NCI-H1694 (cell line): ENCODE measurements at places on chromosomes 16 and 17.

GRCh38 chr16:55506708-55507107, 2.2 kb upstream of the LPCAT2 start:
- no peak for DNase-seq

DNA sequence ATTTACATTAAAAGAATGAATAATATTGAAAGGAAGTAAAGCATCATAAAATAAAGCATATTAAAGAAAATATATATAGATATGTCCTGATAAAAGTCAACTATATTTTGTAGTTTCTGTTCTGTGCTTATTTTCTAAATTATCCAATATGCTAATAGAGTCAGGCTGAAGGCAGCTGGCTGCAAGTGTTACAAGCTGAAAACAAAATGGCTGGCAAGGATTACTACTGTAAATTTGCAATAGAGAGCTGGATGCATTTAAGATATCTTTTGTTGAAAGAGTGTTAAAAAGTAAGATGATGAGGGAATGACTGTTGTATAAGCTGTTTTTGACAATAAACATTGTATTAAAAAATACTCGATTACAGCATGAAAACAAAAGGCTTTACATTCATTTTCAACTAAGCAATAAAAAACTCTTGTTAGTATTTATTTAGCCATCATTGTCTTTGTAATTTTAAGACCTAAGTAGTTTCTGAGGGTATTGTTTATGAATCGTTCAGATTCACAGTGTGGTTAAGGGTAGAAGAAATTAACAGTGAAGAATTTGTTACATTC, 76.3 kb downstream of the TANC2 start:
- no peak for DNase-seq

GRCh38 chr17:70074956-70075355, at the start of gene KCNJ16:
Gene KCNJ16 (plus strand): TSS chr17:70075225. CDS start chr17:70132088, 56,863 bp downstream.
- no peak for DNase-seq

DNA sequence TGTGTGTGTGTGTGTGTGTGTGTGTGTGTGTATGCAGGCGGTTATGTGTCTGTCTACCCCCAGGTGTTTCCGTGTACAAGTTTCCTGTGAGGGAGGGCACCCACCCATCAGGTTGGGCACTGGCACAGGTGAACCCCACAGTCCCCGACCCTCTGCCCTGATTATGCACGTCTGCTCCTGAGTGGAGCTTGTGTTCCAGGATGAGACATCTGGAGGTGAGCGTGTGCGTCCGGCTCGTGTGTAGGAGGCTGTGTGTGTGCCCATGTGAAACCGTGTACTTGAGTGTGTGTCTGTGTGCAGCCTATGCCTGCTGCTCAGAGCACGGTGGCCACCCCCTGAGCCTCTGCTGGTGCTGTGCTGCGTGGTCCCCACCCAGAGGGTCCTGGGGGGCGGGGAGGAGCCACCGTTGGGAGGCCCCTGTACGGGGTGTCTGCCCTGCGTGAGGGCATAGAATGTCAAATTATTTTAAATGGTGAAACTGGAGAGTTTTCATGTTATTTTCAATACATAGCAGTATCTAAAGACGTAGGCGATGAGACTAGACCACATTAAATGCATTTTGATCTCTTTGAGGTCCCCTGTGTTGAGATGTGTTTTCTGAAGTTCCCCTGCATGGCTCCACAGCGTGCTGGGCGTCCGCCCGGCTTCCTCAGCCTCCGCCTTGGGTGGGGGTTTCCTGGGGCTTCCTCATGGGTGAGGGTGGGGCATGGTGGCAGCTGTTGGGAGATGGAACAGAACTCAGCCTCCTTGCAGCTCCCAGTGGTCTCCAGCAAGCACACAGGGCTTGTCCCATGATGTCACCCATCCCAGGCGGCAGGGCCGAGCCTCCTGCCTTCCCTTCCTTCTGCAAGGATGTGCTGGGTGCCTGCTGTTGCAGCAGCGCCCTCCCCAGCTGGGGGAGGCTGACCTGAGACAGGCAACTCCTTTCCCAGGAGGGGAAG, 43.4 kb downstream of the KCNJ12 start:
- DNase-seq, result no peak

DNA sequence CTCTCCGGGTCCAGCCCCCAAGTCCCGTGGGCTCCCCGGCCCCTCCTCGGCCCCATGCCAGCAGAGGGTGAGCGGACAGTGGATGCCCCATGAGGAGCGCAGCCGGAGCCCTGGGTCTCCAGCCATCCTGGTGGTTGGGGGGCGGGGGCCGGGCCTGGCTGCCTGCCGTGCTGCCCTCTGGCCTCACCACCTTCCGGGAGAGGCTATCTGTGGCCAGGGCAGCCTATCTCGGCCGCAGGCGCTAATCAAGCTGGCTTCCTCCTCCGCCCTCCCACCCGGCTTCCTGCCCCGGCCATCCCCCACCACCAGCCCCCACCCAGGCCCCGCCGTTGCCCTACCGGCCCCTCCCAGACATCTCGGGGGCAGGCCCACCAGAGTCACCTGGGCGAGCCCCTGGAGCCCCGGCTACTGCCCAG, 46.8 kb downstream of the ZFPM1 start:
- no peak for DNase-seq

- DNase-seq, result no peak
These were observed 2.2 kb downstream of the MLYCD start for GRCh38 chr16:83901101-83901500.

DNA sequence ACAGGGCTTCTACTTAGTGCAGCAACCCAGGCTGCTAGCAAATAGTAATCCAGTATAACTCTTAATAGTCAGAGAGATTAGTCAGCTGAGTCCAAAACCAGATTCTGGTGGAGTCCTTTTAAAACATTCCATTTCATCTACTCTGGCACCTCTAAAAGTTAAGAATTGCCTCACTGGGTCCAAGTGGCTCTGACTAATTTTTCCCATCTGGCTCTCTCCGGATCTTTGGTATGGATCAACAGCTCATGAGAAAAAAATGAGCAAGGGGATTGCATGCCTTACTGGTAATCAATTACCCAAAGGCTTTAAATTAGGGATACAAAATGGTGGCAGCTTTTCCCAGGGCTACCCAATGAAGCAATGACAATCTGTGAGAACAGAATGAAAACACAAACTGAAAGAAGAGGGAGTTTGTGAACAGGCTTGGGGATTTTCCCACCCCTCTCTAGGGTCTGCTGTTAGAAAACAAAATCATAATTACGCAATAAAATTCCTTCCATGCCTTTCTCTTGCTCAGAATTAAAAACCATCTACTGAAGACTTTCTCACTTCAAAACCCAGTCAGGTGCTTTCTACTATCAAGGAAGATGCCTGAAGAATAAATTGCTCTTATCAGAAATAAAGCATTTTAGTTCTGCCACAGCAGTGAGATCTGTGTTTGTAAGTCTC, 84.6 kb upstream of the PMFBP1 start:
- no peak for DNase-seq

DNA sequence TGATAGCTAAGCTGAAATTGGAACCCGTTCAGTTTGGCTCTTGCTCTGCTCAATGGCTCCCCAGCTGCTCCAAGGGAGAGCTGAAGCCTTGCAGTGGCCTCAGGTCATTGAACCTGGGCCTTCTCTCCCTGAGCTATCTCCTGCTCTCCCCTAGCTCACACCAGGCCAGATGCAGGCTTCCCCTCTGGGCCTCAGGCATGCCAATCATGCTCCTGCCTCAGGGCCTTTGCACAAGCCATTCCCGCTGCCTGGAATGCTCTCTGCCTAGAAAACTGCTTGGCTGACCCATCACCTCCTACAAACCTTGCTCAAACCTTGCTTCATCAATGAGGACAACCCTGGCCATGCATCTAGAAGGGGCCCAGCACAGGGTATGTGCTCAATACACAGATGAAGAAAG, 16.7 kb upstream of the KRTAP17-1 start:
- no peak for DNase-seq

GRCh38 chr17:56913353-56913866, 439 bp downstream of the TRIM25 start:
- no peak for DNase-seq

- no peak for DNase-seq
These were observed 23.2 kb upstream of the SPNS2 start for GRCh38 chr17:4475463-4475862.

DNA sequence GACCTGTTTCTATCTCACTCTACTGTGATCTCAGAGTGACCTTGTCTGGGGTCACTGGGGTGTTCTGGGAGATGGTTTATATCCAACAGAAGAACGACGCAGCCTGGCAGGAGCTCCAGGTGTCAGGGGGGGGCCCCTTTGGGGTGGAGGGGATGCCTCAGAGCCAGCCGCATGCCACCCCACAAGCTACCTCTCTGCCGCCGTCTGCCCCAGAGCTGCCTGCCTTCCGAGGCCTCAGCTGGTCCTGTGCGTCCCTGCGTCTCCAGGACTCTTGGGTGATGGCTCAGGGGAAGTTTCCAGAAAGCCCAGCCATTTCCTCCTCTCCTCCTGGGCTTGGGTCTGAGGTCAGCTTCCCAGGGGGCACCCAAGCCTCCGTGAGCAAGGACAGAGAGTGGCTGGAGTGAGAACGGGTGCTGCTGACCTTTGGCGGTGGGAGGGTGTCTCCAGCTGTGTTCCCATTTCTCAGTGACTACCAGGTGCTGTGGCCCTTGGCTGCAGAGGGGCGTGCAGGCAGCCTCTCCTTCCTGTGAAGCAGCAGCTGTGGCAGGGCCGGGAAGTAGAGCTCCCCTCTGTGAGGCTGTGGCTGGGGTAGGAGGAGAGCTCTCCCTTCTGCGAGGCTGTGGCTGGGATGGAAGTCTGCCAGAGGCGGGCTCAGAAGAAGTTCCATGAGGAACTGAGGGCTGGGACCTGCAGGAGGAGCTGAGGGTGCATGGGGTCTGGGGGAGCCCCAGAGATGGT, 19.8 kb downstream of the JPH3 start:
- DNase-seq, result no peak

- no peak for DNase-seq
These were observed 76.7 kb upstream of the CBX4 start for GRCh38 chr17:79915850-79916430.

DNA sequence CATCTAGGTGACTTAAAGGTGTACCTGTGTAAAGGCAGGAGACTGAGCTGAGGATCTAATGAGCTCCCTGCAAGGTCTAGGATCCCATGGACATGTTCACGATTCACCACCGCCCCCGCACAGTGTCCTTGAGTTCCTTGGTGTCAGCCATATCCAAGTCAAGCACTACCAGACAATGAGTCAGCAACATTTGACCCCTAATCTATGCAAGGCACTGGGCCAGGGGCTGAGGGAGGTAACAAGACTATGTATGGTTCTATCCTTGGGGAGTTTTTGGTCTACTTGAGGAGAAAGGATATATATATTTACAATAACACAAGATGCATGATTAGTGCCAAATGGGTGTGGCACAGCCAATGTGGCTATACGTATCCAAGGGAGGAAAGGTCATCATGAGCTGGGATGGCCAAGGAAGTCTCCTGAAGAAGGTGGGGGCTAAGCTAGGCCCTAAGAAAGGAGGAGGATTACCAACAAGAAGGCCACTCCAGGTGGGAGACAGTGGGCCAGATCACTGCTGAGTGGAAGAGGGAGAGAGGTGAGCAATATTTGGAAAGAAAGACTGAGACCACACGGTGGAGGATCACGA, 35.0 kb downstream of the ITGB3 start:
- no peak for DNase-seq

GRCh38 chr17:74737299-74738050, 419 bp downstream of the RAB37 start:
- peak; percentile 86 for DNase-seq

- no peak for DNase-seq
These were observed 50.2 kb upstream of the SLC12A3 start for GRCh38 chr16:56814537-56815432.

DNA sequence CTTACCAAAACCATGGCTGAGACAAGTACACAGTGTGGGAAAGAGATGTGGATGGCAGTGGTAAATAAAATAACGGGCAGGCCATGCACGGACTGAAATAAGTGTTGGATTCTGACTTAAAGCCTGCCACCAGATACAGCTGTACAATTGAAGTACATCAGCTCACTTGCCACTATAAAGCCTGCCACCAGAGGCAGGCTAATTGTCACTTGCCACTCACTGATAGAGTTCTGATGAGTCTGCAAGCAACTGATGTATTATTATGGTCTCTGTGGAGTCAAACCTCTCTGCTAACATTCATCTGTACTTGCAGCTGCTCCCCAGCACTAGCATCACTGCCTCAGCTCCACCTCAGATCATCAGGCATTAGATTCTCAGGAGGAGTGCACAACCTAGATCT, 93.0 kb downstream of the CYTH1 start:
- no peak for DNase-seq

DNA sequence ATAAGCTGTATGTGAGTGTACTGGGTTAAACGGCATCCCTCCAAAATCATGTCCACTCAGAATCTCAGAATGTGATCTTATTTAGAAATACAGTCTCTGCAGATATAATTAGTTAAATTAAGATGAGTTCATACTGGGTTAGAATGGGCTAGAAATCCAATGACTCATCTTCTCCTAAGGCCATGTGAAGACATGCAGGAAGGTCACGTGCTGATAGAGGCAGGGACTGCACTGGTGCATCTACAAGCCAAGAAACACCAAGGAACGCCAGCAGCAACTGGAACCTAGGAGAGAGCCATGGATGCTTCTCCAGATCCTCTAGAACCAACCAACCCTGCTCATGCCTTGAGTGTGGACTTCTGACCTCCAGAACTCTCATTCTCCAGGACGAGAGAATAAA, 241.0 kb downstream of the XYLT1 start:
- DNase-seq, result no peak

DNA sequence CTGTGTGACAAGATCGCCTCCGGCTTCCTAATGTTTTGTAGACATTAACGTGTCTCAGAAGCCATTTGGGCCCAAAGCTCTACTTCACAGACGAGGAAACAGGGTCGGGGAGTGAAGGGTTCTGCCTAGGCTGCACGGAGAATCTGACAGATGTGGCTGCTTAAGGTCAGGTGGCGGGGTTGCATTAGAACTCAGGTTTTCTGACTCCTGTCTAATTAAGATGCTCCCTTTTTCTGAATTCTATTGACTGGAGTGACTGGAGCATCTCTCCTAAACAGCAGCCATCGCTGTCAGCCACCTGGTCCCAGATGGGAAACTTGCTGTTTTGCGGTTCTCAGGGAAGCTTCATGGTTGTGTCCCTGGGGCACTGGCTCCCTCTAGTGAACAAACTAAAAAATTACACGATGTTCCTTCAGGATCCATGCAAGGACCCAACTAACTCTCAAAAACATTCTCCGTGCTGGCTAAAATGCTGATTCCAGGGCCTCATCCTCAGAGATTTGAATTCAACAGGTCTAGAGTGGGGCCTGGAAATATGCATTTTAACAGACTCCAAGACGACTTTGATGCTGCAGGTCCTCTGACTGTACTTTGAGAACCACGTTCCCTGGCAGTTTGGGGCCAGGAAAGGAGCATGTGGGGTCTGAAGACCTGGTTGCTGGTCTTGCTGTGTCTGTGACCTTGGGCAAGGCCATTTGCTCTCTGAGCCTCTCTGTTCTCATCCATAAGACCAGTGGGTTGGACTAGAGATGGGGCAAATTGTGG, 117.4 kb downstream of the IRF8 start:
- DNase-seq, result peak; percentile 38

GRCh38 chr16:72715267-72715666, 332.7 kb downstream of the ZFHX3 start:
- DNase-seq, result no peak

GRCh38 chr17:74009056-74009625, 194.3 kb upstream of the RPL38 start:
- no peak for DNase-seq

GRCh38 chr17:16910341-16910740, 61.6 kb downstream of the TNFRSF13B start:
- DNase-seq, result no peak

- no peak for DNase-seq
These were observed 1.2 kb upstream of the EPX start for GRCh38 chr17:58191241-58191896.

GRCh38 chr16:65621640-65622039, 499.8 kb upstream of the CDH11 start:
- DNase-seq, result no peak
